ENCODE measurements at places on chromosomes 3 and 15. TPM values are rescaled to one million over a fixed set of nuclear protein-coding genes. Genes with fewer than 3 reads are reported as not detected.

DNA sequence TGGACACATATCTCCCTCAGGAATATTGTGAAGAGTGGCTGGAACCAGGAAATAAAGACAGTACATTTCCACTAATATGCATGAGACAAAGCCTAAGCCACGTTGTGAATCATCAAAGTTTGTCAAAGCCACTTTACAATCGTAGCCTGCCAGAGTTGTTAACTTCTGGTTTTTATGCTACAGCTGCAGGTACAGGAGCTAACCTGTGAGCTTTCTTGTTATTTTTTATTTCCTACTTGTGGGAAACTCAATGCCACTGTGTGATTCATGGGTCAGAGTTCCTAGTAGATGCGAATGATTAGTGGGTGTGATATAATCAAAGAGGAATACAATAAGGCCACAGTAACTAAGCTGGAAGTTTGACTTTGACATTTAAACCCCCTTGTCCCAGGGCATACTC lies 44.4 kb upstream of the TEX9 start:
- no peak for DNase-seq
- no peak overlapping the region for H3K4me3 ChIP-seq
- H3K4me1 ChIP-seq: no peaks in the 10 kb centered on the region

DNA sequence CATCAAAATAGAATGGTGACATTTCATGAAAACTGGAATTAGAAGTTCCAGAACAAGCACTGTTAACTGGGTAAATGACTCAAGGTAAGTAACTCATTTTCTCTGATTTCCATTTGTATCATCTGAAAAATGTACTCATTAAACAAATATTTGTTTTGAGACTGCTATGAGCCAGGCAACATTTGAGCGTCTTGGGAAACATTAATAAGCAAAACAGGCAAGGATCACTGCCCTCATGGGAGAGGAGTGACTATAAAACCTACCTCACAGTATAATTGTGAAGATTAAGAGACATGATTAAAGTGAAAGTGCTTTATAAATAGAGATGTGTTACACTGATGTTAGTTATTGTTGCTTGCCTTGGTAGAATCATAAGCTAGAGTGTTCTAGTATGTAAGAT lies 711.8 kb upstream of the UBE2E2 start:
- H3K4me1 ChIP-seq: no peaks in the 10 kb centered on the region
- no peaks in the 10 kb centered on the region for H3K36me3 ChIP-seq
- no peak overlapping the region for H3K4me3 ChIP-seq

GRCh38 chr3:177642042-177642803 lies 444.9 kb upstream of the TBL1XR1 start:
- H3K36me3 ChIP-seq: peaks cover 1% of the 10 kb centered on the region
- peak; percentile 23 for DNase-seq
- peak overlapping the region; percentile 91 for H3K27ac ChIP-seq
- H3K4me1 ChIP-seq: peaks cover 73% of the 10 kb centered on the region

The DNAH12 gene
- total RNA-seq: 0.66 TPM

- no peak for DNase-seq
- H3K4me1 ChIP-seq: peaks cover 41% of the 10 kb centered on the region
- peaks cover 9% of the 10 kb centered on the region for H3K36me3 ChIP-seq
- no peaks in the 10 kb centered on the region for H3K27me3 ChIP-seq
- H3K27ac ChIP-seq: peak overlapping the region; percentile 93
Measured at GRCh38 chr15:64162478-64162868, 349 bp downstream of the PPIB start.

DNA sequence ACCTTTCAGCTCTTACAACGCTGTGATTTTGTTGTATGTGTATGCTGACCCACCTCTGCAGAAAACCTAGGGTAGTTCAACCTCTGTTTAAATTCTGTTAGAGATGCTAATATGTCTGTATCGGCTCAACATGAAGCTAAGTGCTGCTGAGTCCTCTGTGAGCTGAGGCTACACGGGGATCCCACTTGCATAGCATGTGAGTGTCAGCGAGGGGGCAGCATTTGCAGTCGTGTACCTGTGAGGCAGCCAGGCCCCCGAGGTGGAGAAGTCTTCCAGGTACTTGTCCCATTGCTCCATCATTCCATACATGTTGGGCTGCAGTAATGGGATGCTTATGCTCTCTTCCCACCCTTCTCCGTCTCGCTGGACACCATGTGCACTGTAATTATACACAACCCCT lies 3.7 kb downstream of the MKRN2OS start:
- H3K4me3 ChIP-seq: no peak overlapping the region
- H3K36me3 ChIP-seq: no peaks in the 10 kb centered on the region
- no peak for DNase-seq

DNA sequence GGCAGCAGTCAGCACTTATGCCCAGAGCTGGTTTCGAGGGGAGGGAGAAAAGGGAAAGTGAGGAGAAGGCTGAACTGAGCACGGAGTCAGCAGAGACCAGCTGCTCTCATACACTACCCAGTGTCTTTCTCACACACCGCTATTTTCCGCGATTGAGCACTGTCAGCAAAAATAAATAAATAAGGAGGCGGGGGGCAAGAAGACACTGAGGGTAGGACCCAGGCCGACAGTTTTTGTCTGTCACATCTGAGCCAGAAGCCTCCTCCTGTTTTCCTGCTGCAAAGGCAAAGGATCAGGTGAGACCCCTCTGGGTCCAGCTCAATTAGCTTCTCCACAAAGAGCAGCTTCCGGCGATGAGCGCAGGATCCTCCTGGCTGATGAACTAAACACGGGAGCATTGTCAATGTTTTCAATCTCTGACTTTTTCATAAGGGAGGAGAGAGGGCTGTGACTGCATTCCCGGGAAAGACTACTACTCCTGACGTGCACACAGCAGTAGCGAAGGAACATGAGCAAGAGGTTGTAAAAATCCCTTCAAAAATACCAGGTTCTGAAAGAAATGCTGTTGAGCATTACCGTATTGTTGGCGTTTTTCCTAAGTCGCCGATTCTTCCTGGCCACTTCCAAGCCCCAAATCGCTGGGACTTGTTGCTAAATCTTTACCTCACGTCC lies 1.3 kb downstream of the FRMD5 start:
- H3K36me3 ChIP-seq: no peaks in the 10 kb centered on the region
- H3K27ac ChIP-seq: no peak overlapping the region
- DNase-seq: no peak
- peak overlapping the region; percentile 88 for H3K4me3 ChIP-seq
- peaks cover 55% of the 10 kb centered on the region for H3K27me3 ChIP-seq

DNA sequence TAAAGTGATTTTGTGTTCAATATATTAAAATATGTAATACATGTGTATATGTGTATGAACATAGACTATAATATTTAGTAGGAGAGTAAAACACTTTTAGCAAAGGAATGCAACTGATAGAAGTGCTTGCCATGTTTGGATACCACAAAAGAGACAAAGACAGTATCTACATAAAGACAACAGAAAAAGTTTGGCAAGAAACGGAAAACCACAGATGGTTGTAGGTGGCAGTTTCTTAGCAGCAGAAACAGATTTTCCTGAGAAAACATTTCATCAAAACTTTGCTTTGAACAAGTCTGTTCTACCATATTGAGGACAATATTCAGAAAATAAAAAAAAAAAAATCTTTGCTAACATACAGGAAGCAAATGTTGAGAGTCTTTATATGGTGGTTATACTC lies 1560.4 kb upstream of the GBE1 start:
- H3K27ac ChIP-seq: no peak overlapping the region
- H3K4me1 ChIP-seq: no peaks in the 10 kb centered on the region
- no peaks in the 10 kb centered on the region for H3K27me3 ChIP-seq
- no peak overlapping the region for H3K4me3 ChIP-seq
- no peak for DNase-seq

The SKOR1 gene
- total RNA-seq: 1.4 TPM

DNA sequence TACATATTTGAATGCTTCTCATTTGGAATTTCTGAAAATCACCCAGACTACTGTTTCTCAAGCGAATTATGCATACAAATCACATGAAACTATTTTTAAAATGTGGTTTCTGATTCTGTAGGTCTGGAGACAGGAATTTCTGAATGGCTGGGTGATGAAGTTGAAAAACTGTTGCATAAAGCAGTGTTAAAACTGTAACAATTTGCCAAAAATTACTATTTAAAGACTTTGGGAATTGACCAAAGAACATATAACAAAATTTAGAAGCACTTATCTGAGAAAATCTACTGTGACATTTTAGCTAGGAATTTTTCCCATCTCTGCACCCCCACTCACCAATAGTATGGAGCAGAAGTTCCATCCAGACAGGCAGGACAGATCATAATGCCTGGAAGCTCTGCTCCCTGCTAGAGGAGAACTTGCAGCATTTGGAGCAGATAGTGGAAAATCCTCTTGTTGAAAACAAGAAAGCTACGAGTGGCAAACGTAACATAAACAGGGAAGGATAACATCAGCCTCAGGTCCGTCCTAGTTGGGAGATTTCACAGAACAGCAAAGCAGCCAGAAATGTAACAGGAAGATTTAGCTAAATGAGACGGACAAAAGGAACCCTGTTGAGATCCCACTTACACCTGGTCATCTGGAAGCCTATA lies 132.3 kb upstream of the MCTP2 start:
- H3K27ac ChIP-seq: no peak overlapping the region
- no peak for DNase-seq
- no peaks in the 10 kb centered on the region for H3K4me1 ChIP-seq
- peaks cover 3% of the 10 kb centered on the region for H3K36me3 ChIP-seq
- peaks cover 9% of the 10 kb centered on the region for H3K27me3 ChIP-seq
- H3K4me3 ChIP-seq: no peak overlapping the region

GRCh38 chr15:74396445-74397238 lies 29.2 kb upstream of the CYP11A1 start:
- H3K36me3 ChIP-seq: no peaks in the 10 kb centered on the region
- H3K4me1 ChIP-seq: peaks cover 85% of the 10 kb centered on the region
- DNase-seq: no peak
- no peaks in the 10 kb centered on the region for H3K27me3 ChIP-seq
- H3K4me3 ChIP-seq: no peak overlapping the region
